ENCODE measurements at places on chromosomes 13 and 19.

DNA sequence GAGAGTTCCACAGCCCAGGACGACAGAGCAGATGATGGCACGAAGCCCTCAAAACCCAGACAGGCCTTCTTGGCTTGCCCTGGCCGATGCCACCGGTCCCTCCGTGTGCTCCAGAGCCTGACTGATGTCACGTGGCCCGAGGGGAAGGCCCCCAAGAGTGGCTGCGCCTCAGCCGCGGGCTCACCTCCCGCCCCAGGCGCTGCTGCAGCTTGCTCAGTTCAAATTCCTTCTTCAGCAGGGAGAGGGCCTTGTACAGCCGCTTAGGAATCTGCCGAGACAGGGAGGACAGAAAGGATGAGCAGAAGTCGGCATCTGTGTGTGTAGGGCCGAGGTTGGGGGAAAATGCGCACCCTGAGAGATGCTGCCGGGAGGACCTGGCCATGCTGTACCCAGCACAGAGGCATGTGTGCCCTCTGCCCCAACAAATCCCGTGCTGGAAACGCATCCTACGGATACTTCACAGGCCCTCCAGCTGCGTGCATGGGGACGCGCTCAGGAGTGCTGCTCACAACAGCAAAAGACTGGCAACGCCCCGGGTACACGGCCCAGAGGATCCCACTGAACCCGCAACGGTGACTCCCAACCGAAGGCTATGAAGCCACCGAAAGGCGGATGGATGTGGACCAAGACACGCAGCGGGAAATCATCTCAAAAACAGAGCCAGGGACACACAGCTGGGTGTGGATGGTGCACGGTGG is 12.9 kb downstream of the LONP1 start:
- no peak for DNase-seq

- DNase-seq = peak; percentile 51
Observed at GRCh38 chr19:3276341-3276799, 51.9 kb downstream of the CELF5 start.

DNA sequence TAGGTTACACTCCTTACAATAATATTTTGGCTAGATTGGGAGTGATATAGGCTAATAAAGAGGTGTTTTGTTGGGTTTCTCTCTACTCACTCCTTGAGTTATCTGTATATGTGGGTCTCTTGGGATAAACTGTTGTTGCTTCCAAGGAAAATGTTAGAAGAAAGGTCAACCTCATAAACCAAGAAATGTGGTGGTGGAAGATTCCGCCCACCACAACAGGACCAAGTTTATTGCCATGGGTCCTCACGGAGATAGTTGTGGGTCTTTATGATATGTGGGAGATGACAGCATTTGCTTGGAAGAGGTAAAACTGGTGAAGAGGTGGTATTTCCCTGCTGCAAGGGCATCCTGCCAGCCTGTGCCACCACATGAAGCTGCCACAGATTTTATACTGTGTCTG is 259.6 kb downstream of the DCLK1 start:
- DNase-seq = no peak

DNA sequence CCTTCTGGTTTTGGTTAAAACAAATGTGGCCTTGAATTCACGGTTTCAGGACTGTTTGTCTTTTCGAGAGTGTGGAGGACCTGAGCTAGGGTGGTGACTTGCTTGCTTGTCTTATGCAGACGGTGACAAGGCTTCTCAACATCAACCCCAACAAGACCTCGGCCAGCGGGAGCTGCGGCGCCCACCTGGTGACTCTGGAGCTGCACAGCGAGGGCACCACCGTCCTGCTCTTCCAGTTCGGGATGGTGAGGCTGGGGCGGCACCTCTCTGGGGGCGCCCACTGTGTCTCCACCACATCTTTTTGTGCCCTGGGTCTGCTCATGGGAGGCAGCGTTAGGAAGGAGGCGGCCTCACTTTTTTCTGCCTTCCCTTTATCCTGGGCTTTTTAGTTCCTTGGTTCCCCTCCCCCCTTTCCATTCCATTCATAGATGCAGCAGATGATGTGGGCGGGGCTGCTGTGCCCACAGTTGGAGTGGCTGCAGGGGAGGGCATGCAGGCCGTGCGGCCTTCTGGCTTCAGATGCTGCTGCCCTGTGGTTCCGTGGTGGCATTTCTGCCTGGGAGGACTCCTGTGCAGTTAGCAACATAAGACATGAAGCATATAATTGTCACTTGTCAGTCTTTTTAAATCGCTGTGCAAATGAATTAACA is 23.3 kb downstream of the LAMP1 start:
- DNase-seq = no peak

GRCh38 chr13:103276775-103277498 is 210.7 kb upstream of the SLC10A2 start:
- DNase-seq = no peak

GRCh38 chr13:40980461-40980860 is 38.7 kb downstream of the ELF1 start:
- no peak for DNase-seq

- no peak for DNase-seq
Observed at GRCh38 chr13:44120849-44121755, 241.4 kb downstream of the LACC1 start.

GRCh38 chr19:46533078-46533620 is 37.5 kb upstream of the PNMA8B start:
- DNase-seq = peak; percentile 34

DNA sequence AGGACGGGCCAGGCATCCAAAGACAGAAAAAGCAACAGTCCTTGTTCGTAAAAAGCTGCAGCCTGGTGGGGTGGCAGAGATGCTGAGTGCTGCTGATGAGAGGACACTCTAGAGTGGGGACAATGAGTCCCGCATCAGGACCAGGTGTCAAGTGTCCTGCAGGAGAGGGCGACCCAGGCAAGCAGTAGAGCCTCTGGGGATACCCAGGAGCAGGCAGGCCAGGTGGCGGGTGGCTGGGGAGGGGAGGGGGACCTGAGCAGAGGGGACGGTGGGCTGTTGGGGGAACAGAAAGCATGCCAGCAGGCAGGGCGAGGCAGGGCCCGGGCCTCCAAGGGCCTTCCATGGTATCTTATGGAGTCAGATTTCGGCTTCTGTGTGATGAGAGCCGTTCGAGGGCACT is 35.8 kb downstream of the GGACT start:
- no peak for DNase-seq

DNA sequence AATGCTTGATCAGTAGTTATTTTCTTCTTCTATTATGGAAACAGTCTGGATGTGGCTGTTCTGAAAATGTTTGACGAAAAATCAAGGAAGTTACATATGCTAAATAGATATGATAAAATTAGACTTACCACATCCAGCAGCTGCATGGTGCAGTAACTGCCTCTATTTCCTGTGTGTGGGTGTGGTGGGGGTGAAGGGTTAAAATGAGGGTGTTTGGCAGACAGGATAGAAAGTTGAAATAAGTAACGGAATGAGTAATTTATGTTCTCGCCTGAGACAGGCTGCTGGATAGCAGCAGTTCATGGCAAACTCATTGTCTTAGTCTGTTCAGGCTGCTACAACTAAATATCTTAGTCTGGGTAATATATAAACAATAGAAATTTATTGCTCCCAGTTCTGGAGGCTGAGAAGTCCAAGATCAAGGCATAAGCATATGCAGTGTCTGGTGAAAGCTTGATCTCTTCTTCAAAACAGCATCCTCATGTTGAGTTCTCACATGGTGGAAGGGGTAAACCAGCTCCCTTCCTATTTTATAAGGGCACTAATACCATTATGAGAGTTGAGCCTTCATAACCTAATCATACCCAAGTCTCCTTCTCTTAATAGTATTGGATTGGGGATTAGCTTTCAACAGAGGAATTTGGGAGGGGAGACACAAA is 1248.9 kb downstream of the SLITRK5 start:
- no peak for DNase-seq

- DNase-seq = no peak
Observed at GRCh38 chr13:26680572-26680971, 80.0 kb downstream of the GPR12 start.

GRCh38 chr19:31272583-31273106 is 76.6 kb downstream of the TSHZ3 start:
- DNase-seq = no peak

DNA sequence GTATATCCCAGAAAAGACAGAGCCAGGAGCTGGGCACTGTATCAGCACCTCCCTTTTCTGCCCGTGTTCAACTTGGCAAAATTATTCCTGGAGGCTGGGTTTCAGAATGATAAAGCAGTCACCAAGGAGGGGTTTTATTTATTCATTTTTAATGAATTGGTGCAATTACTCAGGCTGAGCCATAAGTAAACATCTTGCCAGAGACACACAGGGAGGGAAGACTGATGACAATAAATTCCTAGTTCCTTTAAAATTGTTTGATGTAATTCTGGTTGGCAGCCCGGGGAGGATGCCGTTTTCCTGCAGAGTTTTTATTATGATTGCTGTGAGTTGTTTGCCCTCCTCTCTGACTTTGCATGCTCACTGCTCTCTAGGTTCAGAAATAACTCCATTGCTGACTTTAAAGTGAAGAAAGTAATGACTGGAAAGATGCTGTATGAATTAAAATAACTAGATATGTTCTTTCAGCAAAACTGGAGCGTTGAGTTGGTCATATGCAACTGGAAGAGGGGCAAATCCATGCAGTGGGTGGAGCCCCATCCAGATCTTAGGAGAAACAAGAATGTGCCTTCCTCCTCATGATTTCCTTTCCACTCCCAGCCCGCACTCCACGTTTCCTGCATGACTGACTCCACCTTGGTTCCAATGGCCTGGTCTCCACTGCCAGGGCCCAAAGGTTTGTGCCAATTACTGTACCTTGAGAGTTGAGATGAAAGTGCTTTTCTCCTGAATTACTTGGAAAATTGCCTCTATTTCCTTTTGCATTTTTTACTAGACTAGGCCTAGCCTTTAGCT is 182.1 kb downstream of the RFC3 start:
- DNase-seq = no peak

- no peak for DNase-seq
Observed at GRCh38 chr13:112998521-112999280, 29.7 kb downstream of the MCF2L start.

DNA sequence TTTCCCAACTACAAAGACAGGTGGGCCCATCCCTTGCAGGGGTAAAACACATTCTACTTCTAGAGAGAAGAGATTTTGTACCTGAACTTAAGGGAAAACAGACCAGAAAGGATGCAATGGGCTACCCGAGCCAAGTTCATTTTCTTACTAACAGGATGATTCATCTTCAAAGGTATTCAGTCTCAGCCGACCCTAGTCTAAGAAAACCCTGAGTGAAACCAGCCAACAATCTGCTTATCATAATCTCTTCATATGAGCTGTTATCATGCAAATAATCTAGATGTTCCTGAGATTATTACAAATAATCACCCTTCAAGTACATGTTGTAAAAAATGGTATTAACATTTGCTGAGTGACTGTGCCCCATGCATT is 15.6 kb downstream of the PABPC3 start:
- DNase-seq = no peak

DNA sequence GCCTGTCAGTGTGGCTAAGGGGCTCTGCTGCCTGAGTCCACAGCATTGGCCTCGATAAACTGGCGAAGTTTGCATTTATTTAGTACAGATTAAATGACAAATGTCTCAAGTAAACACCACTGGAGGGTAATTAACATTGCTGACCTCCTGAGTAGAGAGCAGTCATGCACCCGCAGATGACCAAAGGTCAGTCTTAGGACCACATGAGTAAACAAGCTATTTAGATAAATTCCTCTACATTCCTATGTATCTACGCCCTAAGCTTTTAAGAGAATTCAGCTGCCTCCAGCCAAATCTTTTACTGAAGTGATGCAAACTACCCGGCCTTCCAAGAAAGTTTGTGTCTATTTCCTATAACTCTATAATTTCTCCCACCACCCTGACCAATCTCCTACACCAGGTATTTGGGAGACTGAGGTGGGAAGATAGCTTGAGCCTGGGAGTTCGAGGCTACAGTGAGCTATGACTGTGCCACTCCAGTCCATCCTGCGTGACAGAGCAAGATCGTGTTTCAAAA is 22.9 kb downstream of the CD70 start:
- no peak for DNase-seq

DNA sequence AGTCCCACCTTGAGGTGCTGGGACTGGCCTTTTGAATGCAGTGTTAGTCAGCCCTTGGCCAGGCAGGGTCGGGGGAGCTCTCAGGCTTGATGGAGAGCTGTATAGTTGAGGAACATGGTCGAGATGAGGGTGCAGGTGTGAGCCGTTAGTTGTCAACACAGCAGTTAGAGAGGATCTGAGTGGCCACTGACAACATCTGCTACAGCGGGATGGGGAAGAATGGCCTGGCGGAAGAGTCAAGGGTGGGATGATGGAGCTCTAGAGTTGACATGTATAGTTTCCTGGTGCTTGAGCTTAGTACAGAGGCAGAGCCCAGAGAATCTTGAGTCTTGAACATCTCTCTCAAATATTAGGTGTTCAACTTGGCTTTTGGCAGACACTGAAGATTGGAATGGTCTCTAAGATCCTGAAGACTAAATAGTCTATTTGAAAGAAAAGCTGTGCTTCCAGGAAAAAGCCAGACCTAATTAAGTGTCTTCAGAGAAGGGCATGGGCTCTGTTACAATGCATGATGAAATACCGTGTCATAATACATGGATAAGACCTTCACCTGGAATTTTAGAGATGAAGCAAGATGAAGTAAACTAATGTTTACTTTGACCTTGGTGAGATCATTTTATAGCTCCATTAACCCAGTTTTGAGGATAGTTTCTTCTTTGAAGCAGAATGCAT is 9.7 kb downstream of the PCCA start:
- DNase-seq = no peak

- DNase-seq = no peak
Observed at GRCh38 chr19:41273076-41273475, 8.9 kb downstream of the HNRNPUL1 start.

DNA sequence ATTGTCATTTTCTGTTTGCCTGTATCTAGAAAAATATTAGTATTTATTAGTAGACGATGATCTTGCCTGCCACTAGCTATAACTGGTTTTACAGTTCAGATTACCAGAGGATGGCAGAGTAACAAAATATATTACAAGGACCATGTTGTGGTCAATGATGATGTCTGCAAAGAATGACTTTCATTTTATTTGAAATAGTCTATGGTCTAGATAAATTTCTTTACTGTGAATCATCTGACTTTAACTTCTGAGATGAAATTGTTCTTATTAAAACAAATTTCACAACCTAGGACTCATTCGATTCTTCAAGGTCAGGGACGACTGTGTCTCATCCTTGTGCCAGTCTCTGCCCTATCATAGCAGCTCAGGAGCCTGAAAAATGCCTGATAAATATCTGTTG is 637.8 kb upstream of the KLF12 start:
- DNase-seq = no peak

DNA sequence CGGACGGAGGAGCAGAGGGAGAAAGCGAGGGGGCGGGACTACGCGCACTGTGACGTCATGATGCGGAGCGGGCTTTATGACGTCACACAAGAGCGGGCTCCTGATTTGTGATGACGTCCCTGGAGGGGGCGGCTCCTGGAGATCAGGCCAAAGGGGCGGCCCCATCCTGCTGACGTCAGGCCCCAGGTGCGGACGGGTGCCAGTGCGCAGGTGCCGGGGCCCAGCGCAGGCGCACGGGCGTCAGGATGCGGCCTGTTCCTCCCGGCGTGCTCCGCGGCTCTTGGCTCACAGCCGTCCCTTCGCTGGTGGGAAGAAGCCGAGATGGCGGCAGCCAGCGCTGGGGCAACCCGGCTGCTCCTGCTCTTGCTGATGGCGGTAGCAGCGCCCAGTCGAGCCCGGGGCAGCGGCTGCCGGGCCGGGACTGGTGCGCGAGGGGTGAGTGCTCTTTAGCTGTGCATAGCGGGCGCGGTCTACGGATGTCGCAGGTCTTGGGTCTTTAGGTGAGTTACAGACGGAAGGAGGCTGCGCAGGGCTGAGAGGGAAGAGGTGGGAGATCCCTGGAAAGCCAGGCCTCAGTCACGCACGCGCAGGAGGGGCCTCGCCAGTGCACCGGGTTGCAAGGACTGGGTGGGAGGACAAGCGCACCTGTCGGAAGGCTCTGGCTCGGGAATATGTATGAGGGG is at the start of the genes EMC10 and GARIN5A:
Gene EMC10, plus strand, starts transcription at position 284 of the 683 bp plus-strand sequence. Its CDS starts 38 bp downstream, at position 322.
Gene GARIN5A, minus strand, starts transcription at position 625 of the 683 bp plus-strand sequence. Its CDS starts 460 bp downstream, at position 165.
- peak; percentile 80 for DNase-seq
